ENCODE measurements at places on chromosomes 5 and 9.

DNA sequence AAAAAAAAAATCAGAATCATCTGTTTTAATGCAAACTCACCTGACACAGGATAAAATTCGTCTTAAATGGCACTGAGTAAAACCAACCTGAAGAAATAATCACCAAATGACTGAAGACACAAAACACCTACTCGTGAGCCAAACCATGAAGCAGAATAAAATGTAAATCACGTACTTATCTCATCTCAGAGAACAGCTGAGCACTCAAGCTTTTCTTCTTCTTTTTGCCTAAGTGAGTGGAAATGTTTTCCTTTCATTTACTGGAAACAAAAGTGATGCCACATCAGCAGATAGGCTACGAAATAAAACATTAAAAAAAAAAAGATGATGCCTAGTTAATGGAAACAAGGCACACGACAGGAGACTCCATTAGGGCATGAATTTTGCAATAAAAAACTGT is 36.4 kb downstream of the ATPSCKMT start:
- DNase-seq, result no peak

GRCh38 chr5:96614110-96614691 is 48.0 kb upstream of the CAST start:
- DNase-seq, result peak; percentile 48

- DNase-seq, result peak; percentile 64
Observed at GRCh38 chr5:38846379-38847011, 683 bp downstream of the OSMR start.

DNA sequence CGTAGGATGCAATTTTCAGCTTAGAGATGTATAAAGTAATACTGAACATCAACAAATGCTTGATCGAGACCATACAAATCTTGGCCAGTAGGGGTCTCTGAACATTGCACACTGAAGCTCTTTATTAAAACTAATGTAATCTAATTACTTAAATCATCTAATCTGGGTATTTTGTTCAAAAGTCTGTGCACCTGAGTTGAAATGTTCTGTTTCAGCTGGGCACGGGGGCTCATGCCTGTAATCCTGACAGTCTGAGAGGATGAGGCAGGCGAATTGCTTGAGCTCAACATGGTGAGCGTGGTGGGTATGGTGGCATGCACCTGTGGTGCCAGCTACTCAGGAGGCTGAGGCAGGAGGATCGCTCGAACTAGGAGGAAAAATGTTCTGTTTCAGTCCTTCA is 41.0 kb downstream of the ESM1 start:
- no peak for DNase-seq

- no peak for DNase-seq
Observed at GRCh38 chr5:7146886-7147285, 249.1 kb upstream of the ADCY2 start.

- DNase-seq, result no peak
Observed at GRCh38 chr5:173859408-173860159, 28.6 kb upstream of the CPEB4 start.

GRCh38 chr5:135559354-135559753 is 19.4 kb downstream of the CXCL14 start:
- DNase-seq, result no peak

DNA sequence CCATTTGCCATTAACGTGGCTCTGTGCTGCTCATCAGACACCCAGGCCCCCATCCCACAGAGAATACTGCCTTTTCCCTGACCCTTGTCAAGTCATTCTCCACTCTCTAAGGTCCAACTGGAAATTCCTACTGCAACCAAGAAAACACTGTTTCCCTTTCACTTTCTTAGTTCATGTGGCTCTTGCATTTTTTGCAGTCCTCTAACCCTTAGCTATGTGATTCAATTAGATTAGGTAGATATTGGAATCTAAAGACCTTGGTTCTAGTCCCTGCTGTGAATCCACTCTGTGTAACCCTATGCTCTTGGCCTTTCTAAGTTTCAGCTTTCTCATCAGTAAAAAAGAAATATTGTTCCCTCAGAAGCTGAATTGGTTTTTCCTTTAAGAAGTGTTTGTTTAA is 649.4 kb downstream of the CCDC171 start:
- DNase-seq, result no peak

DNA sequence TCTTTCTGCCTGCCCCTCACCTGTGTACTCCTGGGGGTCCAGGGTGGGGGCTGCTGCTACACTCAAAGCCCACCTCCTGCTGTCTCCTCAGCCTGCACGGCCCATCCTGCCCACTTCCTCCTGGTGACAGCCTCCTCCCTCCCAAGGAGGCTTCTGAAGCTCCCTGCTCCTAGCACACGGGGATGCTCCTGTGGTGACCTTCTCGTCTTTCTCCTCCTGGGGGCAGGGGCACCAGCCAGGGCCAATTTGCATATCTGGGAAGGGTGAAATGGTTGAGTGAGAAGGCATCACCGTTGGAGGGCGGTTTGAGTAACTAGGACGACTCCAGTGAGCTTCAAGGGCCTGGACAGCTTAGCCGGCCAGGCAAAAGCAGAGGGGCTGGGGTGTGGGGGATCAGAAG is 51.9 kb upstream of the COL5A1 start:
- DNase-seq, result no peak

- no peak for DNase-seq
Observed at GRCh38 chr5:74146796-74147195, 493.7 kb downstream of the ENC1 start.

- DNase-seq, result no peak
Observed at GRCh38 chr9:130362691-130363090, 82.1 kb upstream of the ASS1 start.

DNA sequence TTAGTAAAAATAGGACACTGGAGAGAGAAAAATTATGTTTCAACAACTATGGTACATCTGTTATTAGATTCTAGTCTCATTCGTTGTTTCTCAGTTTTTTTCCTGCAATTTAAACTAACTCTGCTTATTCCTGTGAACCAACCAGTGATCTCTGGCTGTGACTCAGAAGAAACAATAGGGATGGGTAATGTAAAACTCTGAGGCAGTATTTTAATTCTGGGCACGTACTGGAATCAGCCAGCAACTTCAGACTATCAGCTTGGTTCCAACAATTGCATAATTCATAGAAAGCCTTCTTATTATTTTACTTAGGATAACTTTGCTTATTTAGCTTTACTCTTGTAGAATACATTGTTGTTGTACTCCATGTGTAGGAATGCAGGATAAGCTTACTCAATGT is 28.8 kb downstream of the MLLT3 start:
- no peak for DNase-seq

DNA sequence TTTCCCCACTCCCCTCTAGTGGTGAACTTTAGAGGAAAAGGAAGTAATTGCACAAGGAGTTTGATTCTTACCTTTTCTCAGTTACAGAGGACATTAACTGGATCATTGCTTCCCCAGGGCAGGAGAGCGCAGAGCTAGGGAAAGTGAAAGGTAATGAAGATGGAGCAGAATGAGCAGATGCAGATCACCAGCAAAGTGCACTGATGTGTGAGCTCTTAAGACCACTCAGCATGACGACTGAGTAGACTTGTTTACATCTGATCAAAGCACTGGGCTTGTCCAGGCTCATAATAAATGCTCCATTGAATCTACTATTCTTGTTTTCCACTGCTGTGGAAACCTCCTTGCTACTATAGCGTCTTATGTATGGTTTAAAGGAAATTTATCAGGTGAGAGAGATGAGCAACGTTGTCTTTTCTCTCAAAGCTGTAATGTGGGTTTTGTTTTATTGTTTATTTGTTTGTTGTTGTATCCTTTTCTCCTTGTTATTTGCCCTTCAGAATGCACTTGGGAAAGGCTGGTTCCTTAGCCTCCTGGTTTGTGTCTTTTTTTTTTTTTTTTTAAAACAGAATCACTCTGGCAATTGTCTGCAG is 25.3 kb downstream of the SLC22A5 start:
- no peak for DNase-seq

- DNase-seq, result no peak
Observed at GRCh38 chr5:1507961-1508658, 15.7 kb downstream of the LPCAT1 start.
